Brain (organoid and tissue), 16 donors: ENCODE measurements at places on chromosomes 11 and 22.

- DNase-seq: no peak
Measured at GRCh38 chr11:11464555-11464954, 111.5 kb upstream of the CSNK2A3 start.

DNA sequence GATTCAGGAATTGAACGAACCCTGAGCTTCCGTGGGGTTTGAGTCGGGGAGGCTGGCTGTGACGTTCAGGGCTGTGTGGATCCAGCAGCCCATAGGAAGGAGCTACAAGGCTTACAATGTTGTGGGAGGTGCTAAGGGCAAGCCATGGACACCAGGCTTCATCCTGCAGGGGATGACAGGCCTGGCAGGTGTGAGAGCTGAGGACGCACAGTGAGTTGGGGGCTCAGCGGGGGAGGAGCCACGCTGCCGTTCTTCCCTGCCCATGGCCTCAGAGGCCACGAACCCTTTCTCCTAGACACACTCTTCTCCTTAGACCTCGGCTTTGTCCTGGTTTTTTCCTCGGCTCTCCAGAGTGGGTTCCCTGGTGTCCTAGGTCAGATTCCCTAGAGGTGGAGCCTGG lies 113.3 kb upstream of the SLC22A12 start:
- DNase-seq: no peak

DNA sequence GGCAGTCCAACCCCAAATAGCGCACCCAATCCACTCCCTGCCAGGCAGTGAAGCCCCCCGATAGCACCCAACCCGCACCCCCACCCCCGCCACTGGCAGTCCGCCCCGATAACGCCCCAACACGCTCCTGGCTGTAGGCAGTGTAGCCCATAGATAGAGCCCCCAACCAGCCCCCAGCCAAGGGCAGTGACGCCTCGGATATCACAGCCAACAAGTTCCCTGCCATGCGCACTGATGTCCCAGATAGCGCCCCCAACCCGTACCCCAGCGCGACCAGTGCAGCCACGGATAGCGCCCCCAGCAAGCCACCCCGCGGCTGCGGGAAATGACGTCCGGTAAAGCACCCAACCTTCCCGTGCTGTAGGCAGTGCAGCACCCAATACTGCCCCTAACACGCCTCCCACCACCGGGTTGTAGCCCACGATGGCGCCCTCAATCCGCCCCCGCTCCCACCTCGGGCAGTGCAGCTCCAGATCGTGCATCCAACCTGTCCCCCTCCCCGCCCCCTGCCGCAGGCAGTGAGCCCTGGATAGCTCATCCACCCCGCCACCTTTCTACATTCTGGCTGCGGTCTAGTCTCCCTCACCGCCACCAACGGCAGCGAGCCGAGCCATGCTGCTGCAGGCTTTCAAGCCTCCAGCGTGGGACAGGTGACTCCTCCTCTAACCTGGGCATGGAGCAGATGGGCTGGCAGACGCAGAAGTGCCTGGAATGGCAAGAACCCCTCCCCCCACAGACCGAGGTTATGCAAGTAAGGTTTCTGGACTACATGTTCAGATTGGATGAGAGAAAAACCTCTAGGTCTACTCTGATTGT lies 625 bp downstream of the RFPL2 start:
- peak; percentile 29 for DNase-seq

DNA sequence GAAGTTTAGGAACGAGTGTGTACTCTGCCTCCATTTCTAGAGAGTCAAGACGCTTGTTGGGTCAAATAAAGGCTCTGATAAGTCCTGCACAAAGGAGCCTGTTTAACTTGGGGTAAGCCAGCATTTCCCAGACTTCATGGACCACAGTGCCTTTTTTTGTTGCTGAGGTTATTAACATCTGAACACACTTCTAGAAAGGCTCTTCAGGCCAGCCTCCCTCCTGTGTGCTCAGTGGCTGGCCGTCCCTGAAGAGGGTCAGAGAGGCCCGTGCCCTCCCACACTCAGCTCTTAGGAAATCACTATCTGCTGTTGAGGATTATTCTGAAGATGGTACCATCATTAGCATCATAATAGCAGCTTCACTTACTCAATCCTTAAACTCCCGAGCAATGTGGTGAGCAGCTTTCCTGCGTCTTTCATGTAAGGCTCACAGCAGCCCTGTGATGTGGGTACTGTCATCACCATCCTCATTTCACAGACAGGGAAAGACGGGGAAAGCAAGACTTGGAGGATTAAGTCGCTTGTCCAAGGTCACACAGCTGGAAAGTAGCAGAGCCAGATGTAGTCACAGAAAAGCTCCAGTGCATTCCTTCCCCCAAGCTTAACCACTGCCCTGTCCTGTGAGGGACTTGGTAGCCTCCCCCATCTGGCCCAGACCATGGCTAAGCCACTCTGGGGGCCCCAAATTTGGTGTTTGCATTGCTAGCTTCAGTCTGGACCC lies 71.3 kb downstream of the TSPAN18 start:
- DNase-seq: peak; percentile 78

- DNase-seq: peak; percentile 87
Measured at GRCh38 chr11:56841210-56841810, 92.8 kb upstream of the OR9G4 start.

GRCh38 chr22:43563571-43563970 lies 151.8 kb downstream of the MPPED1 start:
- no peak for DNase-seq

- no peak for DNase-seq
Measured at GRCh38 chr11:4839851-4840549, 9.0 kb downstream of the OR51S1 start.

DNA sequence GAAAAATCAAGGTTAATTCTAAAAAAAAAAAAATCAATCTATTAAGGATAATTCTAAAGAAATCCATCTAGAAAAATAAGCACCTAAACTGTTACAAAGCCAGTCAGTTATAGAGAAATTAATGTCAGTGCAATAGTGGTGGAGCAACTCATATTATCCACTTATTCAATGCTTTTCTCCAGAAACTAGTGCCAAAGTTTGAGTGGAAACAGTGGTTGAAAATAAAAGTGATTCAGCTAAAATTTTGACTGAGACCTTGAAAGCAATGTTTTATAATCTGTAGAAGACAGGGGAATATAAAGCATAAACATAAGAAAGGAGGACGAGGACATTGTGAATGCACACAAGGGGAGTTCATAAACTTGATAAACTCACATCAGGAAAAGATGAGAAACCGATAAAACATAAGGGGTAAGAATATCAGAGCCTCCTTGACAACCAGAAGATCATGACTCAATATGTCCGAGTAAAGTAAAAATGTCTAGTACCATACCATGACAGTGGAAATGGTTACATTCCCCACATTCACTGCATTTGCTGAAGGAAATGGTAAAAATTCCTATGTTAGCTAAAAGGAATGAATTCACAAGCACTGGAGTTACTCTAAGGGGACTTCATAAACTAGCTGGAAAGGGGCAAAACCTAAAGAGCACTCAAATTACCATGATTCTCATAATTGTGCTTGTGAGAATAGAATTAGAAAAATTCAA lies 58.7 kb upstream of the SLC5A12 start:
- no peak for DNase-seq

GRCh38 chr11:11169715-11170351 lies 183.2 kb downstream of the CSNK2A3 start:
- DNase-seq: no peak

GRCh38 chr22:25405841-25406509 lies 158.5 kb upstream of the GRK3 start:
- no peak for DNase-seq

GRCh38 chr22:40314041-40314440 lies 32.3 kb upstream of the ADSL start:
- DNase-seq: no peak

GRCh38 chr22:35312198-35313059 lies 12.7 kb downstream of the TOM1 start:
- no peak for DNase-seq

GRCh38 chr11:129143335-129143734 lies 48.8 kb downstream of the ARHGAP32 start:
- DNase-seq: peak; percentile 31

DNA sequence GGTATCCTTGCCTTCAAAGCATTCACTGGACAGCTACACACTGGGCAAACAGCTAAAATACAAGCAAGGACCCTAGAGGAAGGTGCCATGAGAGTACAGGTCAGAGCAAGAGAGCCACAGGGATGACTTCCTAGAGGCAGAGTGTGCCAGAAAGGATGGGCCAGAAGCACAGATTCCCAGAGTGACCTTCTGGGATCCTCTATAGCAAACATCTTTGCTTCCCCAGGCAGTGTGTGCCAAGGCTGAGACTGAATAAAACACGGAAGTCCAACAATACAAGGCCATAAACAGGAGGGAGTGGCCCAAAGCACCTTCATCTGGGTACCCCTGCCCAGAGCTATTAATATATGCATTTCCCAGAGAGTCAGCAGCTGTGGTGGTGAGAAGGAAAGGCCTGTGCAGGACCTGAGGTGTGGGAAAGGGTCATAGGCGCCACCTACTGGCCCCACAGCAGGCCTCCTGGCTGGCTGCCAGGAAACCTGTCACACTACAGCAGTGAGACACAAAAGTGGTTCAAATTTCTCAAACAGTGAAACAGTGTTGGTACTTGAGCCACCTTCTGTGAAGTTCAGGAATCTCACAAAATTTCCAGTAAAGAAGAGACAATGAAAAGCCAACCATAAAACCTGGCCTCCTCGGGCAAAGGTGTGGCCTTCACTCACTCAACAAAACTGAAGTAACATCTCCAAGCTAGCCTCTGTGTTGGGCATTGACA lies 20.3 kb downstream of the CLPB start:
- DNase-seq: peak; percentile 85

- no peak for DNase-seq
Measured at GRCh38 chr22:34902335-34902734, 163.6 kb upstream of the ISX start.
